ENCODE measurements at places on chromosomes 5 and 9. TPM values are rescaled to one million over a fixed set of nuclear protein-coding genes. Genes with fewer than 3 reads are reported as not detected.

GRCh38 chr5:160359816-160360215 is 10.6 kb downstream of the C1QTNF2 start:
- DNase-seq, result no peak

BRD9 gene
- total RNA-seq, result 77.8 TPM

DNA sequence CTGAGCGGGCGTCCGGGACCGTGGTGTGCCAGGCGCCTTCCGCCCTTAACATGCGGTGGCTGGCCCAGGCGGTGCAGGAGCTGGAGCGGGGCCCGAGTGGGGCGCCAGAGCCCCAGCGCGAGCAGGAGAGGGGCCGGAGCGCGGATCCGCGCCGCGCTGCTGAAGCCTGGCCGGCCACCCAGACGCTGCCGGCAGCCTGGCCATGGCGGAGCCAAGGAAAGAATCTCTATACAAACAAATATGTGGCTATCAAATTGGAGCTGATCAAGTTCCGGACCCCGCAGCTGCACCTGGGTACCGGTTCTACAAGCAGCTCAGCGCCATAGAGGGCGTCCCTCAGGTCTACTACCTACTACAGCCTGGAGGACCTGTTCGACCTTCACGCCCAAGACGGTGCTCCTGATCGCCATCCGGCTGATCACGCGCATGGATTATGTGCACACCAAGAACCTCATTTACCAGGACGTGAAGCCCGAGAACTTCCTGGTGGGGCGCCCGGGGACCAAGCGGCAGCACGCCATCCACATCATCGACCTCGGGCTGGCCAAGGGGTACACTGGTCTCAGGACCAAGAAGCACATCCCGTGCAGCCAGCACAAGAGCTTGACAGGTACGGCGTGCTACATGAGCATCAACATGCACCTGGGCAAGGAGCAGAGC is 55.8 kb downstream of the JAK2 start:
- DNase-seq, result no peak

GRCh38 chr9:120755044-120755443 is 38.2 kb downstream of the FBXW2 start:
- no peak for DNase-seq

PPP2R2B gene
- not detected for total RNA-seq

CDX1 gene
- not detected for total RNA-seq

DNA sequence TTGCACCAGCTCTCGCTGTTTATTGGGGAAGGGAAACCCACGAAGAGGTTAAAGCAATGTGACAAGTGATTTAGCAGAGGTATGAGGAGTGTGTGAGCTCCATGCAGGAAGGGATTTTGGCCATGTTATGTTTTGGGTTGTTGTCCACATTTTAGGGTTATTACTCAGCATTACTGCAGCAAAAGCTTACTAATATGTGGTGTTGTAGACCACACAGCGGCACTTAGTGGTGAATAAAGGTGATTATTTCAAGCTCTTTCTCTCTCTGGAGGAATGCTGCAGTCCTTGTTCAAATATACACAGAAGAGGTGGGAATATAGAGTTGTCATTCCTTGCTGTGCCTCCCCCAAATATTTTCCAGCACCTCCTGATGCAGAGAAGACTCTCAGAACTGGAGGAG is 29.7 kb upstream of the AKNA start:
- no peak for DNase-seq

- DNase-seq, result no peak
Measured at GRCh38 chr5:135697251-135697958, 118.6 kb upstream of the CXCL14 start.

DNA sequence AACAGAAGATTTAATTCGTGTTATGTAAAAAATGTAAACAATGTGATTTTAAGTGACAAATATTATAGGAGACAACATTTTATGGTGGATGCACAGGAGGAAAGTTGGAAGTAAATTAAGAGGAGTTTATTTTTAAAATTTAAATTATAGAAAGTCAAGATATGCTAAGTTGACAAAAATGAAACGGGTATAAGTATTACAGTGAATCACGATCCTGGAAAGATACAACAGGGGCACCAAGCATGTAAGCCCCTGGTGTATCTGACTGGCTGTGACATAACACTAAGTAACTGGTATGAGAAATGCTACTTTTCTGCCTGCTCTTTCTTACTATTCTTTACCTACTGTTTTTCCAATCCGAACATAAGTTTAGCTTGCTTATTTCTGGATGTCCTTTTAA is 419.8 kb upstream of the CHD1 start:
- no peak for DNase-seq

GRCh38 chr9:5509573-5509972 is 758 bp upstream of the PDCD1LG2 start:
- DNase-seq, result no peak

GRCh38 chr9:38195737-38196161 is 126.7 kb upstream of the SHB start:
- no peak for DNase-seq

GRCh38 chr5:5178580-5178979 is 38.5 kb downstream of the ADAMTS16 start:
- DNase-seq, result no peak

GRCh38 chr5:5285906-5286305 is 136.6 kb upstream of the ICE1 start:
- DNase-seq, result no peak

SPATA31E1 gene
- not detected for total RNA-seq

- no peak for DNase-seq
Measured at GRCh38 chr5:115295777-115296123, 704 bp downstream of the CCDC112 start.

WNT8A gene
- not detected for total RNA-seq

OTP gene
- total RNA-seq, result not detected

PCDHA4 gene
- not detected for total RNA-seq

CCNJL gene
- total RNA-seq, result not detected

DNA sequence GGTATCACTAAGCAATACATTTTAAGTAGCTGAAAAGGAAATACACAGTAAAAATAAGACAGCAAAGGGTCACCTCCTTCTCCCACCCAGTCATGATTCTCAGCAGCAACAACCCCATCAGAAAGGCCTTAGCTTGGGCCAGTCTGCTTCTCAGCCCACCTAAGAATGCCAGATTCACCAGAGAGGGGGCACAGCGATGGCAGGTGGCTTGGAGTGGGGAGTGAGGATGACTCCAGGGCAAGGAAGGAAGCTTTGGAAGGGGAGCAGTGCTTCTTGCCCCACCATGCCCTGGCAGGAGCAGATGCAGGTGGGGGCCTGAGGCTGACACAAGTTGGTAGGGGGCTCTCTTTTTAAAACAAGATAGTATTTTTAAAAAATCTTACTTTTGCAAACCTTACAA is 51.4 kb downstream of the ABCA1 start:
- no peak for DNase-seq

- no peak for DNase-seq
Measured at GRCh38 chr5:118616281-118616680, 372.1 kb downstream of the DTWD2 start.

ZNF366 gene
- total RNA-seq, result not detected

DNA sequence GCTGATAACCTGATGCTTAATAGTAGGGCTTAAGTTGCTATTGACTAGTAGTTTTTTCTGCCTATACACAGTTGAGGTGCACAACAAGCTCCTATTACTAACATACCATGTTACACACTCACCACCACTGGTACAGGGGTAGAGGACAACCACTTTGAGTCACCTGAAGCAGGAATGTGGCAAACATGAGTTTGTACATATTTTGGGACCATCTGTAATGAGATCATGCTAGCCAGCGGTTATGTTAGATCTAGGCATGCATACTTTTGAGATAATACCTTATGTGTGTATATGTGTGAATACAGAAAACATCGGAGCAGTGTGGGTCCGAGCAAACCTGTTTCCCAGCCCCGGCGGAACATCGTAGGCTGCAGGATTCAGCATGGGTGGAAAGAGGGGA is 72.8 kb upstream of the NXNL2 start:
- no peak for DNase-seq

GRCh38 chr5:80736730-80737129 is 81.9 kb upstream of the DHFR start:
- DNase-seq, result no peak

DNA sequence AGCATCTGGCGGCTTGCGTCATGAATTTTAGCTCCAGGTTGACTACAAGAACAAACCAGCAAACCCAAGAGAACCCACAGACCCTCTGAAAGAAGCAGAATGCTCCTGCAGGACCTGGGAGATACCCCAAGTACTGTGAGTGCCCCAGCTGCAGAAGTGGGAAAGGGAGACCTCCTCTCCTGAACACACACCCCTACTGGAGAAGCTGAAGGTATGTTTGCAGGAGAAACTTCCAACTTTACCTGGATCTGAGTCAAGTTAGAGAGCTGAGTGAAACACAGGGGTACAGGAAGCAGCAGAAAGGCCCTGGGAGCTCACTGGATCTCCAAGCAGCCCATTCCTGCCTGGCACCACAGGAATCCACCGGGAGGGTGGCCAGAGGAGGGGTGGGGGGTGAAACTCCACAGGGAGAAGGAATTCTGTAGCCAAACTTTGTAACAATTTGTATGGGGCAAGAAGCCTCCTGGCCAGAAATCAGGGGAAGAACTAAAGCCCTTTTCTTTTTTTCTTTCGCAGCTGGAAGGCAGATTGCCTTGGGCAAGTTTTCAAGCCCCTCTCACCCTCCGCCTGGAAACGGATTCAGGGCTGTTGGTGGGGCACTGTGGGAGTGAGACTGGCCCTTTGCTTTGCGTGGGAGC is 576.2 kb downstream of the BNC2 start:
- DNase-seq, result no peak

- DNase-seq, result no peak
Measured at GRCh38 chr5:81297531-81297930, 3.9 kb upstream of the ZCCHC9 start.

DNA sequence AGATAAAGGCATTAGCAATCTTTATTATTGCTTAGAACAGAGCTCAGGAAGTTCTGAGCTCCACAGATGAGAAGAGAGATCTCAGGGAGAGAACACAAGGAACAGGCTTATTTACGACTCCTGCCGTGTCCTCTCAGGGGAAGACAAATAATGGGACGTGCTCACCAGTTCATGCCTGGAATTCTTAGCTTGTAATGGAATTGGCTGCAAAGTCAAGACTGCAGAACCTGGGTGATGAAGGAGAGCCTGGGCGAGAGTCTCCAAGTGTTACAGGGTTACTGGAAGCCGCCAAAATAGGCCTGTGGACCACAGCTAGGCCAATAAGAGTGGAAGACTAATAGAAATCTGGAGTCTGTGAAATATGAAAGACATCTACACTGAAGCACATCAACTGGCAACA is 174.5 kb upstream of the ADAMTSL1 start:
- DNase-seq, result no peak

DNA sequence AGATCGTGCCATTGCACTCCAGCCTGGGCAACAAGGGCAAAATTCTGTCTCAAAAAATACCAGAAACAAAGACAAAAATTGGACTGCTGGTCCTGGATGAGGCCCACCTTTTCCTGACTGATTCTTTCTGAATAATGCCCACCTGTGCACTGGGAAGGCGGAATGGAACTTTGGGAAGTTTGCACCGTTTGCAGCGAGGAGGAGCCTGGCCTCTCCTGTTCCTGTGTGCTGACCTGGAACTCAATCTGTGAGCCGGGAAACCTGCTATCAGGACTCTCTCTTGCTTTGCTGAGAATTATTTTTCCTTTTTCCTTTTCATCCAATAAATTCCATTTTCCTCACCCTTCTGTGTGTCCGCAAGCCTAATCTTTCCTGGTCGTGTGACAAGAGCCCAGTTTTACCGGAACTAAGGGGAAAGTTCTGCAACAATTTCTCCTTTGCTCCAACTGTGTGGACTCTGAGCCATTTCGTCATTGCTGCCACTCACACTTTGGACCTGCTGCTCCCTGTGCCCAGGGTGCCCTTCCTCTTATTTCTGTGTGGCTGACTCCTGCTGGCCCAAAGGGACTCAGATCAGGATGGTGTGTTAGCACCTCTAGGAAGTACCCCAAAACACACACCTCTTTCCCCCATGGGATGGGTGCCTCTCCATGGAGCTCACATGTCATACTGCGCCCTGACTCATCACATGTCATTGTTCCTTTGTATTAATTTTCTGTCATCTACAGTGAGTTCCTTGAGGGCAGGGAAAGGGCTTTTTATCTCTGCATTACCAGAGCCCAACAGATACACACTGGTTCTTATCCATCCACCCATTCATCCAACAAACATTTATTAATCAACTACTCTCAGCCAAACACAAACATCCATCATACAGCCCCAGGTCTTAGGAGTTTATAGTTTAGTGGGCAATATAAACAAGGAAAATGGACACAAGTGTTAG is 4.7 kb upstream of the GLRX start:
- no peak for DNase-seq

- no peak for DNase-seq
Measured at GRCh38 chr5:153783362-153783658, 255.4 kb downstream of the FAM114A2 start.

- no peak for DNase-seq
Measured at GRCh38 chr5:108461628-108462367, 79.9 kb upstream of the FBXL17 start.

DNA sequence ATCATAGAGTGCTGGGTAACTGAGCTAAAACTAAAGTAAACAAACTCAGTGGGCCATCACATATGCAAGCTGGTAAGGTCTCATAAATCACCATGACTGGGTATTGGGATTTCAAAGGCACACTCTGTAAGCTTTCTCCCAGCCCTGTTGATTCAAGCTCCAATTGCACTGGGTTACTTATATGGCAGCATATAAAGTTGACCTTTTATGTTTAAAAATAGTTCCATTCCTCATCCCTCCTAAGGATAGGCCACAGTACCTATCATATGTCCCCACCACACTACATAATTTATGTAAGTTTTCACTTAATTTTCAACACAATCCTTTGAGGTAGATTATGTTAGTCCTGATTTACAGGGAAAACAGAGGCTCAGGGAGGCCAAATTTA is 438.4 kb downstream of the RAB3C start:
- no peak for DNase-seq

CEL gene
- total RNA-seq, result 1.8 TPM

DNA sequence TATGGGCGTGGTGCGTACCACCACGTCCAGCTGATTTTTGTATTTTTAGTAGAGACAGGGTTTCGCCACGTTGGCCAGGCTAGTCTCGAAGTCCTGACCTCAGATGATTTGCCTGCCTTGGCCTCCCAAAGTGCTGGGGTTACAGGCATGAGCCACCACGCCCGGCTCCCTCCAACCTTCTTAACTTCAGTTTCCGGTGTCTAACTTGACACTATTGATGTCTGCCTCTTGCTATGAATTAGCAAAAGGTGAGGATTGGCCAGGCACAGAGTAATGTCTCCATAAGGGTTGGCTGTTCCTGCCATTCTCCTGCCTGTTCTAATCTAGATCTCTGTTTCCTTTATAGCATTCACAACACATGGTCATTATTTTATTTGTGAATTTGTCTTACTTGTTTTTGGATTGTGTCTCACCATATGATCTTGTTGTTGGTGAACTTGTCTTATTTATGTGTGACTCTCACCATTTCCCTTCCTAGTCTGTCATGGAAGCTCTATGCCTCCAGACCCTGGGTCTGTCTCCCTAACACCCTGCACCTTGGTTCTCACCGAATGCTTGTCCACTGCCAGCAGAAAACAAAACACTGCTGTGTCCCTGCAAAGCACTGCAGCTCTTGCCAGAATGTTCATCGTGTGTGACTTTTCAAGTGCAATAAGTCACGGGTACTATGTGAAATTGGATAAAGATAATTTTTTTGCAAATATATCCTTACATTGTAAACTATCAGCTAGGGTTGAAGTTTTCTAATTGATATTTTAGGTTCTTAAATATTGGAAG is 26.0 kb downstream of the BASP1 start:
- DNase-seq, result no peak

BTNL8 gene
- not detected for total RNA-seq
